T-helper 22 cell (primary cell): ENCODE measurements at places on chromosomes 4 and X.

DNA sequence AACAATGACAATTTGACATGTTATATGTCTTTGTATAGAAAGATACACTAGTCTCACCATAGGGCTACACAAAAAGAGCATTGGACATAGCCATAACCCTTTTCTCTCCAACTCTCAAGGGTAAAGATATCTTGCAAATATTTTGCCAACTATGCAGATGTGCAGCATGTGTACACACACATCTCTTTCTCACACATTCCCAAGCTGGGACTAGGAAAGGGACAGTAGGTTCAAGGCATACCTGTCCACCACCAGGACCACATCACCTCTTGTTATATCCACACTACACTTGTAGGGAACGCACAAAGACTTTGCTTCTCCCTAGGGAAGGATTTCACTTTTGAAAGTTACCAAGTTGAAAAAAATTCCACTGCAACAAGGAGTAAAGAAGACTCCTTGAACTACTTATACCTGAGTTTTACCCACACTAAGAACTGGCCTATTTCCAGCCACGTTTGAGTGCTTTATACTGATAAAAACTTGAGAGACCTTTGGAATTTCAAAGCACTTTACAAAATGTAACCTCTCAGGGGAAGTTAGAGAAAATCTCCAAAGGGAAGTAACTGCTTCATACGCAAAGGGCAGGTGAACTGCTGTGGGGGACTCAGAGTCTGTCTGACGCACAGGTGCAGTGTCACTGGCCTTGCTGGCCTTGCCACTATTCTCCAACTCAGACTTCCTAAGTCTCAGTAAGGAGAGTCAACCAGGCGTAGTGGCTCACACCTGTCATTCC lies 36.9 kb downstream of the NR3C2 start:
- no peak for DNase-seq

- no peak for DNase-seq
These were observed 4.4 kb downstream of the CDK16 start for GRCh38 chrX:47222751-47223350.

- DNase-seq = no peak
These were observed 27.8 kb upstream of the FGFBP2 start for GRCh38 chr4:15990570-15991285.

- no peak for DNase-seq
These were observed 1183.0 kb downstream of the TECRL start for GRCh38 chr4:63226229-63226628.

GRCh38 chr4:145739845-145740244 lies 59.9 kb downstream of the C4orf51 start:
- no peak for DNase-seq
